Airway epithelial cell (primary cell): ENCODE measurements at places on chromosomes 1 and 21. TPM values are rescaled to one million over a fixed set of nuclear protein-coding genes. Genes with fewer than 3 reads are reported as not detected.

Gene CHD5
- 0.07 TPM in 1 of 2 replicates, not detected in the other for total RNA-seq

Gene NSUN4
- total RNA-seq, result 14.3 and 15.9 TPM in 2 replicates

Gene KLF17
- total RNA-seq, result not detected in 2 replicates

Gene CFHR3
- total RNA-seq, result not detected in 2 replicates

Gene PGLYRP4
- 3.5 and 10.7 TPM in 2 replicates for total RNA-seq

Gene GPBP1L1
- total RNA-seq, result 65.5 and 85.0 TPM in 2 replicates

Gene LCK
- 0.37 and 2.5 TPM in 2 replicates for total RNA-seq

Gene ASPM
- 15.9 and 21.7 TPM in 2 replicates for total RNA-seq
